ENCODE measurements at places on chromosomes 2 and 18.

- DNase-seq, result no peak
Measured at GRCh38 chr18:7366597-7366996, 135.7 kb downstream of the LRRC30 start.

- no peak for DNase-seq
Measured at GRCh38 chr2:10410001-10410822, 37.9 kb downstream of the ODC1 start.

GRCh38 chr2:236653863-236654262 is 84.2 kb downstream of the ACKR3 start:
- no peak for DNase-seq

DNA sequence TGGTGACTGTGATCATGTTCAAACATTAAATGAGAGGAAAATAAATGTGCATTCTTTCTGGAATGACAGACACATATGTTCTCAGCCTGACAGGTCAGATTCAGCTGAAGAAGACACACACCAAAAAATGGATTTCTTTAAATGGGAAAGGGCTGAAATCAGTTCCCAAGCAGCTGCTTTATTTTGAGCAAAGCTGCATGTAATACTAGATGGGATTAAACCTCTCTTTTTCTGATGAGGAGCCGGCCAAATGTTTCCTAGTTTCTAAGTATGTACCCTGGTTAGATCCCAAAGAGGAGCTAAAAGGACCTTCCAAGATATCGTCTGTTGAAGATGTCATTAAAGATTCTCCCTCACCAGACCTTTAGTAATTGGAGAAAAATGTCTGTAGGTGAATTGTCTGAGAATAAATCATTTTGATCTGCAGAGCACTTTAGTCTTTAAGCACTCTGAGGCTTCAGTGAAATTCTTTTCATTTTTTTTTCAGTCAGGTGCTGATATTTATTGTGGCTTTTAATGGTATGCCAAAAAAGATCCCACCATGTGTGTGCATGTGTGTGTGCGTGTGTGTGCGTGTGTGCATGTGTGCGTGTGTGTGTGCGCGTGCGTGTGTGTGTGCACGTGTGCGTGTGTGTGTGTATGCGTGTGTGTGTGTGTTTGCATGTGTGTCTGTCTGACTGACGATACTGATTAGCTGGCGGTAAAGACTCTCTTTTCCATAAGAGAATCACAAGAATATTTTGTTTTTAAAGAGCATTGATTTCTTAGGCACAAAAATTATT is 175.8 kb downstream of the IRS1 start:
- no peak for DNase-seq

GRCh38 chr2:205535001-205535400 is 147.3 kb upstream of the NRP2 start:
- DNase-seq, result no peak

DNA sequence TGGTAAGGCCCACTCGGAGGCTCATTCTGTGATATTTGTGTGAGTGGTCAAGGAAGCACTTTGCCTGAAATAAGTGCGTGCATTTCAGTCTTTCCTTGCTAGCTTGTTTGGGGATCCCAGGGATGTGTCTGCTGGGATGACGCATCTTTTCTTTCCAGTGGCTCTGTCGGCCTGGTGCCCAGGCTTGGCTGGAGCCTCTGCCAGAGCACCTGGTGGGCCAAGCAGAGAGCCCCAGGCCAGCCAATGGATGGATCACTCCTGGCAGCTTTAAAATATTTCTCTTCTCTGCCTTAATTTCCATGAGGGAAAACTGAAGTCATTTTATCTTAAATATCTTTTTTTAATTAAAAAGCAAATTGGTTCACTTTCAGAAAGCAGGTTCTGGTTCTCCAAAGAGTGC is 501.8 kb upstream of the HS6ST1 start:
- DNase-seq, result no peak

DNA sequence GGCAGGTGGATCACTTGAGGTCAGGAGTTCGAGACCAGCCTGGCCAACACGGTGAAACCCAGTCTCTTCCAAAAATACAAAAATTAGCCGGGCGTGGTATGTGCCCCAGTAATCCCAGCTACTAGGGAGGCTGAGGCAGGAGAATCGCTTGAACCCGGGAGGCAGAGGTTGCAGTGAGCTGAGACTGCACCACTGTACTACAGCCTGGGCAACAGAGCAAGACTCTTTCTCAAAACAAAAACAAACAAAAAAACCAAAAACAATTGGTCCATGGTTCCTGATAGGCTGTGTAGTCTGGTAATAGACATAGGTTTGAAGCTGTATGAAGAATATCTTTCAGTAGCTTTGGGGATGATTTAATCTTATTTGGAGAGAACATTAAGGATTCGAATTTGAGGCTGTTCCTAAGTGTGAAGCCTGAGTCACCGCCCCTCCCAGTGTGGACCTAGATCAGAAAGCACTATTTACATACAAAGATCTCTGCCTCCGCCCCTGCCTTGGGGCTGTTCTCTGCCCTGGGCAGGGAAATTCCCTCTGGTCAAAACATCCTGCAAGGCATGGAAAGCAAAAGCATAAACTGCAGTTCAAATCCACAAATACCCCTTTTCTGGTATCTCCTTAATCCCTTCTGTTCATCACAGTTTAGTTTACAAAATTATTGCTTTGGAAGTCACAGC is 52.8 kb upstream of the PMAIP1 start:
- DNase-seq, result peak; percentile 49

GRCh38 chr2:69195706-69196105 is 182.7 kb downstream of the ANTXR1 start:
- no peak for DNase-seq

DNA sequence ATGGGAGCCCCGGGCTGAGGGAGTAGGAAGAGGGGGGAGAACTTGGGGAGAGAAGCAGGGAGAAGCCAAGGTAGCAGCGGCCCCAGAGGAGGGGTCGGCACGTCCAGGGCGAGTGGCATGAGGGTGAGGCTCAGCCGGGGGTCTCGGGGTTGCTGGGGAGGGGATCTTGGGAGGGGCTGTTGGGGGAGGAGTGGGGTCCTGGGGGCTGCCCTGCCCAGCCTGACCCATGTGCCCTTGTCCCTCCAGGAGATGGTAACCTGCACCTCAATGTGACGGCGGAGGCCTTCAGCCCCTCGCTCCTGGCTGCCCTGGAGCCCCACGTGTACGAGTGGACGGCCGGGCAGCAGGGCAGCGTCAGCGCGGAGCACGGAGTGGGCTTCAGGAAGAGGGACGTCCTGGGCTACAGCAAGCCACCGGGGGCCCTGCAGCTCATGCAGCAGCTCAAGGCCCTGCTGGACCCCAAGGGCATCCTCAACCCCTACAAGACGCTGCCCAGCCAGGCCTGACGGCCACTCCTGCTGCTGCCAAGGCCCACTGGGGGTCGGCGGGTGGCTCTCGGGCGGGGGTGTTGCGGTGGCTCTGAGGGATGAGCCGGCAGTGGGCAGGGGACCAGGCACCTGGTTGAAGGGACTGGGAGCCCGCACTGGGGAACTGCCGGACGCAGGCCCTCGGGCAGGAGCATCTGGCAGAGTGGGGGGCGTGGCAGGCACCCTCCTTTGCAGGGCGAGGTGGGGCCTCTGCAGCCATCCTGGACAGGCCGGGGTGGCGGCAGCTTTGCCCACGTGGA is 9.0 kb upstream of the GAL3ST2 start:
- DNase-seq, result no peak

- peak; percentile 27 for DNase-seq
Measured at GRCh38 chr18:59268721-59269562, 4.3 kb downstream of the RAX start.

- DNase-seq, result no peak
Measured at GRCh38 chr2:238905644-238906043, 57.8 kb downstream of the TWIST2 start.

- peak; percentile 11 for DNase-seq
Measured at GRCh38 chr2:61988462-61989366, 83.2 kb downstream of the COMMD1 start.

- no peak for DNase-seq
Measured at GRCh38 chr2:120463527-120463926, 117.6 kb downstream of the INHBB start.

DNA sequence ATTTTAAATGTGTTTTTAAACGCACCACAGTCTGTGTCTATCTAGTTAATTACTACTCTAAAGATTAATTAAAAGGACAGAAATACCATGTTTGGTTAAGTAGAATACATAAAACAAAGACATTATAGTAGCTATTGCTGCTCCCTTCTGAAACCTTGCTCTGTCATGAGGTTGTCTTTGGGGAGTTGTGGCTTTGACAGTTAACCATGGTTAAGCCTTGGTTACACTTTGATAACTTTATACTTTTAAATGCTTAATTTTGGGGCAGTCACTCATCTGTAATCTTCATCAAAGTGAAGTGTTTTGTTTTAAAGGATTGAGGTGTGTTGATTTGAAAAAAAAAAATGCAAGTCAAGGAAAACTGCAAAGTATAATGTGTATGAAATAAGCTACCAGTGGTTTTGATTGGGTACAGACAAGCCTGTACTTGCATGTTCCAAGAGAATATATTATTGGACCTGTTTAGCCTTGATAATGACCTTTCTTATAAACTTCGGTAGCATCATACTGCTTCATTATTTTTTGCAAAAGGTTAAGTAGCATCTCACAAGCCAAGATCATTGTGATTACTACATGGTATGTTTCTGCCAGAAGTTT is 29.8 kb upstream of the TBR1 start:
- DNase-seq, result no peak

GRCh38 chr2:176454893-176455815 is 185.9 kb downstream of the MTX2 start:
- peak; percentile 77 for DNase-seq

- DNase-seq, result no peak
Measured at GRCh38 chr18:79624356-79625170, 55.0 kb upstream of the CTDP1 start.

DNA sequence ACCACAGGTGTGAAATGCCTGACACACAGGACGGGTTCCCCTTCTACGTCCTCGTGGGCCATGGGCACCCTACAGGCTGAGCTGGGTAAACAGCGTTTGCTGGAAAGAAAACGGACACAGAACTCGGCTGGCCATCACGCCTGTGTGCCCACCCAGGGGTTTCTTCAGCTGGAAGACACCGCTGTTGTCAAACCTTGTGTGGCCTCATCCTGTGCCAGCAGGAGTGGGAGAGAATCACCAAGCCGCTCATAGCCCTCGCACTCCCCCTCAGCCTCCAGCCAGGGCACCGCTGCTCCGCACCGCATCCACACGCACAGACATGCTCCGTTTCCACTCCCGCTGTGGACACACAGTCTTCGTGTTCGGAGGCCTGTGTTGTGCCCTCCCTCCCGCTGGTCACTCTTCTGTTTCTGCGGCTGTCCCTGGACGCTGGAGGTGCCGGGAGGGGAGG is 161.4 kb downstream of the PXDN start:
- DNase-seq, result no peak

DNA sequence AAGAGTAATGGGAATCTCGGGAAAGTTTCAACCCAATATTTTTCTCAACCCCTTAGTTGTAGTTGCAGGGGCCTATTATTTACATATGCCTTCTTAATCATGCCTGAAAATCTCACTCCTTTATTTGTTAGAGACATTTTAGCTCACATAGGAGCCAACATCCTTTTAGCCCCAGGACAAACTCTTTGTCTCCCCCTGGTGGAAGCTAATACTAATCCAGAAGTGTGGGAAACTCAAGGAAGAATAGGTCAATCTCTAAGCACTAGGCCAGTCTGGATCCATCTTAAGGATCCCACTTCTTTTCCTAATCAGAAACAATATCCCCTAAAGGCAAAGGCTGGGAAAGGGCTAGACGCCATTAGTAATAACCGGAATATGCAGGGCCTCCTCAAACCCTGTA is 550.9 kb upstream of the PKDCC start:
- DNase-seq, result no peak

DNA sequence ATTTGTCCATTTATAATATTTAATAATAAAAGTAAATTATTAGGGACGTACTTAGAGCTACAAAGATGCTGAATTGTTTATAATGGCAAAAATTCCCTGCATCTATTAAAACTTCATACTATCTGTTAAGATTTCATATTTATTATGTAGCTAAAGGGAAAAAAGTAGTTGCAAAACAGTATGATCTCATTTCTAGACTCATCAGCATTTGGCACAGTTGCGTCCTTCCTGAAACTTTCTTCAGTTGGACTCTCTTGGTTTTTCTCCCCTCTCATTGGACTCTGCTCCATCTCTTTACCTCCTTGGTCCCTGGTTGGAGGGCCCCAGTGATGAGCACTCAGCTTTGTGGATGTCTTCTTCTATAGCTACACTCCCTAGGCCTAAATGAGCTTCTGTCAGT is 99.6 kb downstream of the TMEM247 start:
- DNase-seq, result peak; percentile 14

DNA sequence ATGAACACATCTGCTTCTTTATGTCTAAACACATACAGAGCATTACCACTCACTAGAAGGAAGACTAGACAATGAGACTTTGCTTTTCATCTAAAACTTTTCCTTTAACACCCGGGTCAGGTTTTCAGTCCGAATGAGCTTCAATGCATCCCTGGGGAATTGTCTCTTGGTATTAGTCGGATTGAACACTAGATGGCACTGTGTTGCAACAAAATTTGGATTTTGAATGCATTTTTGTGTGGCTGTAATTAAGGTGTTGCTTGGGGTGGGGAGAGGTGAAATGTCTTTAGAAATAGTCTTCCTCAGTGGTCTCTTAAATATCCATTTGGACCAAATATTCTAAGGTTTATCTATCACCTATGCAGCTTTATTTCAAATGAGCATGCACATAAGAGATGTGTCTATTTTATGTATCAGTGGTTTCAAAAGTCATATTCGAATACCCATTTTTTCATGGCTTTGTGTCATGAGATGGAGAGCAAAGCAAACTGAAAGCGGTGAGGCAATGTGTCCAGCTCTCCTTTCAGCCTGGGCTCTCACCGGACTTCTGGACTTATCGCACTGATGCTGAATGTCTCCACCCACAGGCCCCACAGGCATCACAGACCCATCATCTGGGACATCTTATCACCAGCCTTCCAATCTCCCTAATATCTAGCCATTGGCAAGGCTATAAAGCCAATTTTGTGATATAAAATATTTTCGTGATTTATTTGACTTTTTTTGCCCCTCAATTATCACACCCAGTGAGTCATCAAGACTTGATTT is 510.3 kb downstream of the RNF144A start:
- DNase-seq, result peak; percentile 76

- DNase-seq, result peak; percentile 91
Measured at GRCh38 chr2:11938196-11938595, 191.8 kb downstream of the LPIN1 start.

- no peak for DNase-seq
Measured at GRCh38 chr2:163630836-163631235, 105.0 kb downstream of the FIGN start.

GRCh38 chr2:68880213-68880612 is 9.0 kb upstream of the BMP10 start:
- peak; percentile 12 for DNase-seq

DNA sequence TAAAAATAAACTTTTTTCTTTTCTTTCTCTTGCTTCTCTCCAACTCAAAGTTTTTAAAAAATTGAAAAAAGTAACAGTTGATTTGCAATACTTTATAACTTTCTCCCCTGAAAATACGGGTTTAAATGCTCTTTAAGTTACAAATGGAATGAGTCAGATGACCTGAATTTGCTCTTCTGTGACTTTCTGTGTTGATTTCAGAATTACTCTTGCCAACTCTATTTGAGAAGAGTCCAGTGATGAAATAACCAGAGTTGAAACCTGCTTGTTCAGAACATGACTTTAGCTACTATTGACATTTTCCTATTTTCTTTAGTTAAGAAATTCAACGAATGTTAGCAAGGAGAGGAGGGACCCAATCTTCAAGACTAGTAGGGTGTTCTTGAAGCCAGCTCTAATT is 146.1 kb upstream of the ZSWIM2 start:
- peak; percentile 84 for DNase-seq

GRCh38 chr2:45774688-45775244 is 123.3 kb downstream of the PRKCE start:
- DNase-seq, result no peak

GRCh38 chr2:215517391-215517790 is 81.5 kb upstream of the FN1 start:
- DNase-seq, result no peak

- peak; percentile 11 for DNase-seq
Measured at GRCh38 chr2:176931588-176932563, 280.7 kb upstream of the HNRNPA3 start.

Data from fibroblast of pulmonary artery (primary cell).